ENCODE measurements at places on chromosomes 16 and 17. TPM values are rescaled to one million over a fixed set of nuclear protein-coding genes. Genes with fewer than 3 reads are reported as not detected.

- DNase-seq = no peak
- peaks cover 56% of the 10 kb centered on the region for H3K36me3 ChIP-seq
- no peaks in the 10 kb centered on the region for H3K27me3 ChIP-seq
- peaks cover 24% of the 10 kb centered on the region for H3K4me1 ChIP-seq
- H3K4me3 ChIP-seq = no peak overlapping the region
These were observed 16.9 kb downstream of the NARF start for GRCh38 chr17:82475458-82475857.

DNA sequence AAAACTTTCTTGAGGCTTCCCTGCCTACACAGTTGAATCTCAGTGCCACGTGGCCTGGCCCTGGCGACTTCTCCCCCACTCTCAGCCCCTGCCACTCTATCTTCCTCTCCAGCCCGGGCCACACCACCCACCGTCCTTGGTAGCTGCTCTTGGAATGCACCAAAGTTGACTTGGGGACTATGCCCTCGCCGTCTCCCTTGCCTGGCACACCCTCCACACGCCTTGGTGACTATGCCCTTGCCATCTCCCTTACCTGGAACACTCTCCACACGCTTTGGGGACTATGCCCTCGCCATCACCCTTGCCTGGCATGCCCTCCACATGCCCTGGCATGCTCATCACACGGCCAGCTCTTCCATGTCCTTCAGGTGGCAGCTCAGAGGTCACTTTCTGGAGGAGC is 15.5 kb upstream of the TVP23A start:
- DNase-seq = no peak
- no peak overlapping the region for H3K27ac ChIP-seq
- H3K27me3 ChIP-seq = peaks cover 27% of the 10 kb centered on the region
- H3K36me3 ChIP-seq = no peaks in the 10 kb centered on the region

Gene HOXB7
- total RNA-seq = 1.7 TPM

DNA sequence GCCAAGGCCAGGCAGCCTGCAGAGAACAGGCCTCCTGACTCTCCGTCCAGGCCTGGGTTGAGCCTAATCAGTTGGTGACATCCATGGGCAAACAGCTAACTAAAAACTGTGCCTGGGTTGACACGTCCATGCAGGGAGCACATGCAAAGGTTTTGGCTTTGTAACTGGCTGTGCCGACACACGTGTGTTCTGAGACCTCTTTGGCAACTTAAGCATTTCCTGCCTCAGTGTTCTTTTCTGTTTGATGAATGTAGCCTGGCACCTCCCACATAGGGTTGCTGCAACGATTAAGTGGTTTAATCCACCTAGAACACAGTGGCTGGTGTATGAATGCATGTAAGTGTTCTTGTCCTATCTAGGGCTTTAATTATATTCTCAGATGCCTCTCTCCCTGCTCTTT is 3.2 kb downstream of the BCO1 start:
- H3K4me3 ChIP-seq = no peak overlapping the region
- no peak overlapping the region for H3K27ac ChIP-seq

GRCh38 chr16:50593410-50594150 is 45.4 kb downstream of the NKD1 start:
- H3K4me1 ChIP-seq = peaks cover 13% of the 10 kb centered on the region
- no peak overlapping the region for H3K27ac ChIP-seq
- no peak overlapping the region for H3K4me3 ChIP-seq
- no peaks in the 10 kb centered on the region for H3K27me3 ChIP-seq
- H3K36me3 ChIP-seq = peaks cover 4% of the 10 kb centered on the region

GRCh38 chr16:58049232-58050185 is 24.0 kb downstream of the MMP15 start:
- no peaks in the 10 kb centered on the region for H3K27me3 ChIP-seq
- DNase-seq = no peak
- H3K4me1 ChIP-seq = peaks cover 6% of the 10 kb centered on the region
- H3K36me3 ChIP-seq = no peaks in the 10 kb centered on the region
- no peak overlapping the region for H3K27ac ChIP-seq

DNA sequence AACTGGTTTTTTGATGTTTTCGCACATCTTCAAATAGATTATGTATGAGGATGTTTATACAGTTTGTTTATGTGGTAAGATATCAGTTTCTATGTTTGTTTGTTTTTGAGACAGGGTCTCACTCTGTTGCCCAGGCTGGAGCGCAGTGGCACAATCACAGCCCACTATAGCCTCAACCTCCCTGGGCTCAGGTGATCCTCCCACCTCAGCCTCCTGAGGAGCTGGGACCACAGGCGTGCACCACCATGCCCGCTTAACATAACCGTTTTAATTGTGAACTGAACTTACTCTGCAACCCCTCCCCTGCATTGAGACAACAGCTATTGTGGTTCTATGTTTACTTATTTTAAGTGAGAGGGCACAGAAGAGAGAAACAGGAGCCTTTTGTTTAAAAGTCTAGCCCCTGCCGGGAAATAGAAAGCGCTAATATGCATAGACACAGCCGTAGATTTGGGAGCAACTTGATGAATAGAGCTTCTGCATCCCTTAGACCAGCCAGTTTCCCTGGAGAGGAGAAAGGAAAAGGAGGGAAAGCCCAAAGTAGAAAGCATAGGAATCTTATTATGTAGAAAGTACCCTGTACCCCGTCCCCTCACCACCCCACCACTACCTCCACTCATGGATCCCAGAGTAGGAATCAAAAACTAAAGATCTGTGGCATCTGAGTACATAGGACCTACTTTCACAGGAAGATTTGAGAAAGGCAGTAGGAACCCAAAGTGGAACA is 19.6 kb upstream of the APPBP2 start:
- H3K4me3 ChIP-seq = no peak overlapping the region
- no peak overlapping the region for H3K27ac ChIP-seq
- no peaks in the 10 kb centered on the region for H3K27me3 ChIP-seq
- no peaks in the 10 kb centered on the region for H3K36me3 ChIP-seq
- DNase-seq = no peak
- no peaks in the 10 kb centered on the region for H3K4me1 ChIP-seq

Gene TBC1D3H
- total RNA-seq = not detected

Gene GDE1
- 55.4 TPM for total RNA-seq

Gene CHMP6
- 31.6 TPM for total RNA-seq

DNA sequence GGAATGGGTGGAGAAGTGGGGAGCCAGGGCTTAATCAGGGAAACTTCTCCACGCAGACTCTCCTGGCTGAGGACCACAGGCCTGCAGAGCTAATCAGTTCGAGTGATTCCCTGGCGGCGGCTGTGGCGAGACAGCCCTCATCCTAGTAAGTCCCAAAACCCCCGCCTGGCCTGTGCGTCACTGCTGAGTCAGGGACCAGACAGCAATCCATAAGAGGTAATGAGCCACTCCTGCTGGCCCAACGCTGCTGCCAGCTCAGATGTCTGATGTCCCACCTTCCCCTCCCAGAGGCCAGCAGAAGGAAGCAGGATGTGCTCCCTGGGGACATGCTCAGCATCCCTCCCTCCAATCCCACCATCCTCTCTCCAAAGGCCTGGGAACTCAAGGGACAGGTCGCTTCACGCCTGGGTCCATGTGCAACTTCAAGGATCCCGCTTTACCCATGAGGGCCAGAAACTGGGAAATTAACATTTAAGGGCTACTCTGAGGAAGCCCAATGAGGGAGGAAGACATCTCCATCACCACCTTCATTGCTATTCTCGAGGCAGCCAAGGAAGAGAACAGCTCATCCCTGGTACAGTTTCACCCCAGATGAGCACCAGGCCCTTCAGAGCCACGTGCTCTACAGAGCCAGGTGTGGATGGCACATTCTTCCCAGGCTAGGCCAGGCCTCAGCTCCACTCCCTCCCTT is 7.9 kb downstream of the ACLY start:
- no peak for DNase-seq
- H3K4me3 ChIP-seq = no peak overlapping the region
- no peak overlapping the region for H3K27ac ChIP-seq

GRCh38 chr16:86504315-86505184 is 5.8 kb upstream of the FOXF1 start:
- H3K4me1 ChIP-seq = peaks cover 18% of the 10 kb centered on the region
- no peak overlapping the region for H3K27ac ChIP-seq
- peaks cover 10% of the 10 kb centered on the region for H3K36me3 ChIP-seq
- H3K27me3 ChIP-seq = peaks cover 87% of the 10 kb centered on the region
- DNase-seq = no peak

GRCh38 chr17:10107316-10108165 is 90.9 kb downstream of the GAS7 start:
- H3K27me3 ChIP-seq = no peaks in the 10 kb centered on the region
- H3K4me1 ChIP-seq = no peaks in the 10 kb centered on the region
- H3K36me3 ChIP-seq = no peaks in the 10 kb centered on the region
- DNase-seq = no peak
- H3K27ac ChIP-seq = no peak overlapping the region

GRCh38 chr17:4142107-4142900 is 526 bp downstream of the ZZEF1 start:
- peak overlapping the region; percentile 98 for H3K4me3 ChIP-seq
- peak; percentile 52 for DNase-seq
- H3K27me3 ChIP-seq = no peaks in the 10 kb centered on the region
- H3K27ac ChIP-seq = peak overlapping the region; percentile 100

DNA sequence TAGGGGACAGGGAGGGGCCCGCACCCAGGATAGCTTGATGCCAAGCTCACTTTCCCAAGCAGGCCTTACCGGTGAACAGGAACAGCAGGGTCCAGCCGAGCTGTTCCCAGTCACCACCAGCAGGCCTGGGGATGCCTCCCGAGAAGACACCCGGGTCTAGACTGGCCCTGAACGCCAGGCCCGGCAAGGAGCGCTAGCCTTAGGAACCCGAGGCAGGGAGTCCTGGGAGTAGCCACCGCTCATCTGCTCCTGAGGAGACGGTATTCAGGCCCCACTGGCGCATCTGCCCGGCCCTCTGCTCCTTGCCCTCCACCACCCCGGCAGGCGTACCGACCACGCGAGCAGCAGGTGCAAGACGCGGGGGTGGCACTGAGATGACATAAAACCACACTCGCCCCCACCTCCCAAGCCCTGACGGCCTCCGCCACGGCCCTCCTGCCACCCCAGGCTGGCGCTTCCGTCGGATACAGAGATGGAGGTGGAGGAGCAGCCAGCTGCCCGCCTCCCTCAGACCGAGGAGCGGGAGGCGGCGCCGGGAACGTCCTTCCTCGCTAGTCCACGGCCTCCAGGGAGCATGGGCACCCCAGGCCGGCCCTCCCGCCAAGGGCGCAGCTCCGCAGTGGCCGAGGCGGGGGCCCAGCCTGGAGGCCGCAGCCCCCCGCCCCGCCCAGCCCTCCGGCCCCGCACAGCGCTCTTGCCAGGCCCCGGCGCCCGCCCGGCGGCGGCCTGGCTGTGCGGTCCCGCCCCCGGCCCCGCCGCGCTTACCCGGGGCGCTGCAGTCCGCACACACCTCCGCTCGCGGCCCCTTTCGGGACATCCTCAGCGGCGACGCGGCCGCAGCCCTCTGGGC is 661 bp downstream of the GIT1 start:
- DNase-seq = peak; percentile 53
- peaks cover 1% of the 10 kb centered on the region for H3K36me3 ChIP-seq
- no peaks in the 10 kb centered on the region for H3K27me3 ChIP-seq
- peak overlapping the region; percentile 97 for H3K4me3 ChIP-seq
- H3K27ac ChIP-seq = peak overlapping the region; percentile 86

- H3K4me3 ChIP-seq = no peak overlapping the region
- no peaks in the 10 kb centered on the region for H3K27me3 ChIP-seq
- DNase-seq = no peak
- peaks cover 93% of the 10 kb centered on the region for H3K36me3 ChIP-seq
- no peak overlapping the region for H3K27ac ChIP-seq
- peaks cover 58% of the 10 kb centered on the region for H3K4me1 ChIP-seq
These were observed 19.8 kb downstream of the IL4R start for GRCh38 chr16:27333549-27333948.

GRCh38 chr16:57720142-57720575 is 15.4 kb upstream of the KATNB1 start:
- no peak overlapping the region for H3K4me3 ChIP-seq
- DNase-seq = peak; percentile 70
- H3K4me1 ChIP-seq = no peaks in the 10 kb centered on the region
- H3K27ac ChIP-seq = no peak overlapping the region
- H3K36me3 ChIP-seq = no peaks in the 10 kb centered on the region

Gene TBX6
- 1.9 TPM for total RNA-seq

Gene RAB26
- 0.83 TPM for total RNA-seq

GRCh38 chr16:84088695-84089395 is 27.9 kb downstream of the MBTPS1 start:
- no peaks in the 10 kb centered on the region for H3K27me3 ChIP-seq
- H3K27ac ChIP-seq = no peak overlapping the region
- peak; percentile 64 for DNase-seq
- peaks cover 63% of the 10 kb centered on the region for H3K36me3 ChIP-seq

- no peak for DNase-seq
- no peaks in the 10 kb centered on the region for H3K27me3 ChIP-seq
- no peaks in the 10 kb centered on the region for H3K36me3 ChIP-seq
- H3K4me1 ChIP-seq = no peaks in the 10 kb centered on the region
- H3K27ac ChIP-seq = no peak overlapping the region
- no peak overlapping the region for H3K4me3 ChIP-seq
These were observed 303.0 kb upstream of the ZFHX3 start for GRCh38 chr16:73350707-73351452.

GRCh38 chr16:14509675-14510132 is 120.4 kb downstream of the PARN start:
- peaks cover 7% of the 10 kb centered on the region for H3K4me1 ChIP-seq
- DNase-seq = no peak
- H3K36me3 ChIP-seq = no peaks in the 10 kb centered on the region
- H3K27me3 ChIP-seq = no peaks in the 10 kb centered on the region
- no peak overlapping the region for H3K27ac ChIP-seq

DNA sequence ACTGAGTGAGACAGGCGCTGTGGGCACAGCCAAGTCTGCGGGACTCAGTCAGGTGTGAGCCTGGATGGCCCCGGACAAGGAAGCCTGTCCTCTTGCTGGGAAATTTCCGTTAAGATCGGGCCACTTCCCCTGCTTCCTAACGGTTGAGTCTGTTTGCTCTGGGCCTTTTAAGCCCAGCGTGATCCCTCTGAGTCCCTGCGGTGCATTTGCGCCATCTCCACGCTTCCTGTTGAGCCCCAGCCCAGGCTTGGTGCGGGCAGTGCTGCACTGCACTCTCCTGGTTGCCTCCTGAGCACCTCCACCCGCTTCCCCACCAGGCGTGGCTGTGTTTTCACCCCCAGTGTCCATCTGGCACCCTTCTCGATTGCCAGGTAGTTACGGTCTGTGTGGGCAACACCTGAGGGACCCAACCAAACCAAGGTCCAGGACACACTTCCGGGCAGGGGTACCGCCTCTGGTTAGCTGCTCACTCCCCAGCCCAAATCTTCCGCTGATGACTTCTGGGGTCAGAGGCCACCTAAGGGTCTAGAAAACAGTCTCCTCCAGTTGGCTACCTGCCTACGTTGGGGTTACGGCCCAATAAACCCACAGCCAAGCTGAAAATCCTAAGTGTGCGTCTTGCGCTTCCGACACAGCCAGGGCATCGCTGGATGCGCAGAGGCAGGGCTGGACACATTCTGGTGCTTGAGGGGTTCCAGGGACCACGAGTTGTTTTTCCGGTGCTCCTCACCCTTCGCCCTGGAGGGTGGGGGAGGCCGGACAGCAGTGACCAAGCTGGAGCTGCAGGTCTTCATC is 1.4 kb upstream of the SLC25A10 start:
- peaks cover 15% of the 10 kb centered on the region for H3K36me3 ChIP-seq
- H3K27ac ChIP-seq = peak overlapping the region; percentile 64
- peaks cover 32% of the 10 kb centered on the region for H3K4me1 ChIP-seq
- peak overlapping the region; percentile 66 for H3K4me3 ChIP-seq
